ENCODE measurements at places on chromosomes 16 and 17.

- DNase-seq: no peak
- H3K4me3 ChIP-seq: no peak overlapping the region
- H3K36me3 ChIP-seq: no peaks in the 10 kb centered on the region
Measured at GRCh38 chr16:9820476-9821246, 361.6 kb downstream of the GRIN2A start.

DNA sequence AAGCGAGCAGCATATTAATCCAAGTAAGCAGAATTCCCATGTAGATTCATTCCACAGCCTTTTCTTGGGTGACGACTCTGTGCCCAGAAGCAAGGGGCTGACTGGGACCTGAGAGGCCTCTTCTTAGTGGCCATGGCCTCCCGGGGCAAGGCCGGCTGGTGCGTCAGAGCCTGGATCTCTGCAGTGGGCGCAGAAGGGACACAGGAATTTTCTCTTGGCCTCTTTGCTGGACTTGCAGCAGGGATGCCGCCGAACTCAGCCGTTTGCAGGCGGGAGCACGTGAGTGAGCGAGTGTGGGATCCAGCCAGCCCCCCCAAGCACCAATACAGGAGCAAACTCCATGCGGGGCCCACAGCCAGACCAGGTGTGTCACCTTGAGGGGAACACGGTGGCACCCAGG lies 151.8 kb downstream of the RPTOR start:
- H3K4me3 ChIP-seq: no peak overlapping the region
- H3K4me1 ChIP-seq: no peaks in the 10 kb centered on the region
- no peaks in the 10 kb centered on the region for H3K36me3 ChIP-seq
- H3K27ac ChIP-seq: no peak overlapping the region

DNA sequence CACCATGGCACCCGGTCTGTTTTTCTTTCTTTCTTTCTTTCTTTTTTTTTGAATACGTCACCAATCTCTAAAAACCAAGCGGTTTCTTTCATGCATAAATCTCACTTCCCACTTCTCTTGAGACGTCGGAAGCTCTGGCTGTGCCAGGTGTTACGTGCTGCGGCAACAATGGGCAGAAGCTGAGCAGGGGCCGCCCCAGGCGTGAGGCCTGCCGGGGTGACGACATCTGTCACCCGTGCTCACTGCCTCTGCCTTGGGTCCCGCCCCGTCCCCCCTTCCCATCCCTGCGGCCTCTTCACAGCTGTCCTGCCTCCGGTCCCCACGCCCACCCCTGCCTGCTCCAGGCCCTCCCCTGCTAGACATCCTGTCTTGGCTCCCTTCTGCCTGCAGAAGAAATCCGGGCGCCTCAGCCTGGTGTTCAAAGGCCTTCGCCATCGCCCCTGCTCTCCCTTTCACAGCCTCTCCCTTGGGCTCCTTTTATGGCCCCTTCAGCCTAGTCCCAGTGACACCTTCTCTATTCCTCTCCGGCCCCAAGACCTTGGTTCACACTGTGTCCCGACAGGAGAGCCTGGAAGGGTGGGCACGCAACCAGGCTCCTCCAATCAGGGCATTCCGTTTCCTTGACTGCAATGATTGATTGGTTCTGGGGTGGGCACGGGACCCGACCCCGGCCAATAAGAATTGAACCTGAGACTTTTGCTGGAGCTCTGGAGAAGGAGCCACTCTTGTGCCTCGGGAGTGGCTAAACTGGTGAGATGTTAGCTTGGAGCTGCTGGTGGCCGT lies 4.8 kb downstream of the P2RX1 start:
- H3K4me3 ChIP-seq: no peak overlapping the region
- H3K4me1 ChIP-seq: no peaks in the 10 kb centered on the region
- no peaks in the 10 kb centered on the region for H3K27me3 ChIP-seq
- DNase-seq: no peak
- H3K27ac ChIP-seq: no peak overlapping the region

- no peaks in the 10 kb centered on the region for H3K4me1 ChIP-seq
- peaks cover 34% of the 10 kb centered on the region for H3K27me3 ChIP-seq
- no peak for DNase-seq
- H3K36me3 ChIP-seq: no peaks in the 10 kb centered on the region
Measured at GRCh38 chr16:23859713-23860269, 24.0 kb downstream of the PRKCB start.

- peaks cover 9% of the 10 kb centered on the region for H3K4me1 ChIP-seq
- no peak for DNase-seq
- H3K36me3 ChIP-seq: no peaks in the 10 kb centered on the region
Measured at GRCh38 chr17:6458460-6458950, 14.2 kb downstream of the PIMREG start.

DNA sequence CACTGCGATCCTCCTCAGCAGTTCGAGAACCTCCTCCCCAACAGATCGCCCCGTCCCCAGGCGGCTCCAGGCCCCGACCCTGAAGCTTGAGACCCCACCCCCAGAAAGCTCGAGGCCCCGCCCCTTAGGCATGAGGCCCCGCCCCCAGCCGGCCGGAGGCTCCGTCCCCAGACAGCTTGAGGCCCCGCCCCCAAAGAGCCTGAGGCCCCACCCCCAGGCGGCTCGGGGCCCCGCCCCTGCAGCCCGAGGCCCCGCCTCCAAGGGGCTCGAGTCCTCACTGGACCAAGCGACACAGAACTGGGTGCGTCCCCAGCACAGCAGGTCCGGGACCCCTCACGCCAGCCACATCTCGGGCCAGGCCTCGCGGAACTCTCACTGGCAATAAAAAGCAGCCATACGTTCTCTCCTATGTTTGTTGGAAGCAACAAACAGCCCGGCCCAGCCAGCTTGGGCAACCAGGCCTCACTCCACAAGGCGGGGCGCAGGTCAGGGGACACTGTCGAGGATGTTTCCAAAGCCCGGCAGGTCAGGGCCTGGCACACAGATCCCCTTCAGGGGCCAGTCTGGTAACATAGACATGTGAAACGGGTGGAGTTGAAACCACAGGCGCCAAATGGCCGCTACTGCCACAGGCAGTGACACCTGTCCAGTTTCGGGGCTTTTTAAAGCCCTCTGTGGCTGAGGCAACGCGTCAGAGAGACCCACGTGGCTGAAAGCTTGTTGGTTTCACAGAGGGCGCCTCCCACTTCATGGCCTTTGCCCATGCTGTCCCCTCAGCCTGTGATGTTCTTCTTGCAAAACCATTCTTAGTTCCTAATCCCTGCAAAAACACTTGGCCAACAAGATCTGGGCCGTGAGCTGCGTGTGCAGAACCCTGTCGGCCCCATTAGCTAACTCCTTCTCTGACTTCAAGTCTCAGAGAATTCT lies 224.2 kb downstream of the PARN start:
- no peaks in the 10 kb centered on the region for H3K4me1 ChIP-seq
- no peaks in the 10 kb centered on the region for H3K27me3 ChIP-seq
- DNase-seq: peak; percentile 16
- H3K27ac ChIP-seq: no peak overlapping the region

- peak overlapping the region; percentile 42 for H3K27ac ChIP-seq
- peaks cover 8% of the 10 kb centered on the region for H3K36me3 ChIP-seq
- no peaks in the 10 kb centered on the region for H3K27me3 ChIP-seq
- peaks cover 33% of the 10 kb centered on the region for H3K4me1 ChIP-seq
- DNase-seq: peak; percentile 86
Measured at GRCh38 chr17:79073706-79074088, 927 bp upstream of the ENGASE start.
